Heart right ventricle (tissue), 16 donors: ENCODE measurements at places on chromosomes 4 and X.

- DNase-seq, result no peak
Measured at GRCh38 chr4:75031775-75032174, 98.9 kb downstream of the PARM1 start.

GRCh38 chr4:41154814-41155177 is 59.5 kb downstream of the APBB2 start:
- DNase-seq, result no peak

GRCh38 chr4:140163029-140163810 is 9.2 kb upstream of the MAML3 start:
- no peak for DNase-seq

DNA sequence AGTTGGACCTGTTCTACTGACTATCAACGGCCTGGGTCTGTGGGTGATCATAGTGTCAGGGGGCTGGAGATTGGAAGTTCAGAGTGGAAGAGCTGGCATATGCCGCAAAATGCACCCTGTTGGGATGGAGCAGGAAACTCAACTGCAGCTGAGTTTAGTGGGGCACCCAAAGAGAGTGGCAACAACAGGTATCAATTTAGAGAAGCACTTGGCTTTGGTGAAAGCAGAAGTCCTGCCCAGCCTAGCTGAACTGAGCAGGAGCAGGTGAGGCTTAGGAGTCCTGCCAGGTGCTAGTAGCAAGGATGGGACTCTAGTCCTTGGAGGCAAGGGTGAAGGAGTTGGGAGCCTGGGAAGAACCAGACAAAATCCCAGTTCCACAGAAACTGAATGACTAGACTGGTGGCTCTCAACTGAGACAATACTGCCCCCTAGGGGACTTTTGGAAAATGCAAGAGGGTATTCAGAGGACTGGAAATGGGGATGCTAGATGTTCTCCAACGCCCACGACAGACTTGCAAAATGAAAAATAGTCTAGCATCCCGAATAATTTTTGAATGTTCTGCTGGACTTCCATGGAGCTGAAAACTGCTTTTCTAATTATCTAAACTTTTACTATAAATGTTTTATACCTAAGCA is 49.4 kb downstream of the RTL9 start:
- DNase-seq, result no peak

DNA sequence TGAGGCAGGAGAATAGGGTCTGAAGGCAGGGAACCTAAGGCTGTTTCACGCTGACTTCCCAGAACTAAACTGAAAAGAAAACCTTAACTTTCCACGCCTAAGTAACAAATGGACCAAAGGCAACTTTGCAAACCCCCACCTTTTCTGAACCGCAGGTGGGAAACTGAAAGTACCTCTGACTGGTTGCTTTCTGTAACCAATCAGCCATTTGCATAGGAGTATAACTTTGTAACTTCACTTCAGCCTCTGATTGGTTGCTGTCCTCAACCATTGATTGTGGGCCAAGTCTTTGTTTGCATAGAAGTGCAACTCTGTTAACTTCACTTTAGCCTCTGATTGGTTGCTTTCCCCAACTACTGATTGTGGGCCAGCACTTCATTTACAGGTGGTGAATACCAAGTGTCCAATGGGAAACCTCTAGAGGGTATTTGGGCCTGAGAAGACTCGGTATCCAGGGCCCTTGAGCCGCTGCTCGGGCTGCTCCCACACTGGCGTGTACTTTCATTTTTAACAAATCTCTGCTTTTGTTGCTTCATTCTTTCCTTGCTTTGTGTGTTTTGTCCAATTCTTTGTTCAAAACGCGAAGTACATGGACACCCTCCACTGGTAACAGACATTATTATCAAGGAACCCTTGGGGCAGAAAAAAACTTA is 121.6 kb upstream of the CBR4 start:
- DNase-seq, result no peak
